ENCODE measurements at places on chromosomes 6 and 20.

GRCh38 chr6:17907406-17908229 is 79.8 kb downstream of the KIF13A start:
- DNase-seq = peak; percentile 54

DNA sequence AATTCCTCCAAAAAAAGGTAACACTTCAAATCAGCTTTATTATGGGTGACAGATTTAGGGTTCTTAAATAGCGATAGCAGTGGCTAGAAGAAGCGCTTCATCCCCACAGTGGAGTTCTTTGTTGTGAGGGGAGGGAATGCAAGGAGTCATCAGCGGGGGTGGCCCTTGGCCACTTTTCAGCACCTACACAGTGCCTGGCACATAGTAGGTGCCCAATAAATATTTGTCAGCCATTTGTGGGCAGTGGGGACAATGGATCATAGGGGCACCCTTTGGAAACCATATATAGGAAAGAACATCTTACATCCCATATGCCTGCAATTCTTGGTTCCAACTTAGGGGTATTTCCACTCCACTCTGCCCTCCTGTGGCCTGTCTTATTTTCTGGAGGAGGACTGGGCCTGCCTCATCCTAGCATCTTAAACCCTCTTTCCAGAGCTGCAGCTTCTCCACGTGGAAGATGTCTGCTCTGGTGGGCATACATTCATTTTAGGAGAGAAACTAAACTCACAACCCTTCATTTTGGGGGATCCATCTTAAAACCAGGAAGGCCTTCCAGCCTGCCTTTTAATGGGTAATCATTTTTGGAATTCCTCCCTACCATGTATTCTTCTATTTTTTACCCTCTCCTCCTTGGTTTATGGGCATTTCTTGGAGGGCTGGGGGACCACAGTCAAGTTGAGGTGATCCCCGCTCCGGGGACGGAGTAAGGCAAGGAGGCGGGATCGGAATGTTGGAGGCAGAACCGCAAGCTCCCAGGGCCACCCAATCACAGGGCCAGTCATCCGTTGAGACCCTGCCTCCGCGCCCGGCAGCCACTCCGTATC is 2.6 kb upstream of the GPSM3 start:
- DNase-seq = peak; percentile 50

- DNase-seq = no peak
Observed at GRCh38 chr20:51759769-51760510, 8.2 kb downstream of the ATP9A start.

GRCh38 chr20:41222296-41222695 is 85.0 kb downstream of the PLCG1 start:
- DNase-seq = no peak

DNA sequence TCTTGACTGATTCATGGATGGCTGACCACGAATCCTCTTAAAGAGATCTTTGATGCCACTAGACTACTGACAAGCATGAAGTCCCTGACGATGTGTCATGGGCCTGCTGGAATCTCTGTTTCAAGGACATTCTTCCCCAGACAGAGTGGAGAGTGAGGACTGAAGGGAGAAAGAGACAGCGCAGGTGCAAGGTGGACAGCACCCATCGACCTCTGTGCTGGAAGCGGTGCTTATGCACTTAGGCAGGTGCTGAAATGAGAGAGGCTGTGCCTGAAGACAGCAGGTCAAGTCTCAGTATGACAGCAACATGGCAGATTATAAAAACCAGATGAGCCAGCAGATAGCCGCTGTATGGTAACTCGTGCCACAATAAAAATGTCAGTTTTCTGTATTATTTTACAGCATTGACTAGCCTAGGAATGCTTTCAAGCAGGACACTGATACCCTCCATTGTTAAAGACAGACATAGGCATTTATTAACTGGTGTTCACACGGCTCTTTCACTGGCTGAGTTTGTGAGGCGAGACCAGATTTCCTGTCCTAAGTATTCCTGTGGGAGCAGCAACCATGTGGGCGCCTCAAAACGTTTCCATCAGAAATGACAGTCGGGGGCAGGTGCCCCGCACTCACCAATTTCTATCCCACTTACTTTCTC is 47.5 kb downstream of the FOXC1 start:
- DNase-seq = no peak

- no peak for DNase-seq
Observed at GRCh38 chr6:93351222-93351621, 68.1 kb downstream of the EPHA7 start.

GRCh38 chr6:138666636-138667035 is 106.9 kb upstream of the CCDC28A start:
- no peak for DNase-seq

DNA sequence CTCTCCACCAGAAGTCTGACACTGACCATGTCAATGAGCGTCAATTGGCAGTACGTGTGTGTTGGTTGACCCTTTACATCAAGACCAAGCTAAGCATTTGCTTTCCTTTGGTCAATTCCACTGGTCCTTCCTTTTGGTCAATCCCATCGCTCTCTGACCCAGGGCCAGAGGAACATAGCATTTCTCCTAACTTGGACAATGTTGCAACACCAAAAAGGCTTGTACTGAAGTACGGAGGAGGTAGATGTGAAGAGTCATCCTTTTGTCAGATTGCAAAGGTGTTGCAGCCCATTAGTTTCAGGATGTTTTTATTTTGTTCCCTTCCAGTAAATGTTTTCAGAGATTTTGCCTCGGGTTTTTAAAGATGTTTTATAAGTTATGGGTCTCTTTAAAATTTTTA is 24.6 kb downstream of the EDN1 start:
- no peak for DNase-seq

DNA sequence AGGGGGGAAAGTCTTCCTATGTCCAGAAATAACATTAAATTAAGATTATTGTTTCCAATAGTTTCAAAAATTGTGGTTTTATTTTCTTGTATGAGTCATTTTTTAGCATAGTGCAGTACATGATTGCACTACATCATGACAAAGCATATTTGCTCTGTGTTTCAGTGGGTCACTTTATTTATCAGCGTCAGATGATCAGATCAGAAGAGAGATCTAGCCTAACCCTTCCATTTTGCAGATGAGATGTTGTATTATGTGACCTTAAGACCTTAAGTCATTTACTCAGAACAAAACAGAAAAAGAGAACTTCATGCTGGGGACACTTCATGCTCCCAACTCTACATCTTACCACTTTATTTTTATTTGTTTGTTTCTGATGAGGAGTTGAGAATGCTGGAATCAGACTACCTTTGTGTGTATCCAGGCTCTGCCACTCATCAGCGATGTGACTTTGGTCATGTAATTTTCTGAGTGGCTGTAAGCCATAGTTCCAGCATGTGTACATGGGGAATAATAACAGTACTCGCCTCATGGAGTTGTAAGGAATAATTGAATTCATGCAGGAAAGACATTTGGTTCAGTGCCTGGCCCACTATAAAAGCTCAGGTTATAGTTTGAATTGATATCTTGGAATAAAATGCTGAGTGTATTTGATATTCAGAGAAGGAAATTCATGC is 13.5 kb downstream of the EYA4 start:
- DNase-seq = no peak

DNA sequence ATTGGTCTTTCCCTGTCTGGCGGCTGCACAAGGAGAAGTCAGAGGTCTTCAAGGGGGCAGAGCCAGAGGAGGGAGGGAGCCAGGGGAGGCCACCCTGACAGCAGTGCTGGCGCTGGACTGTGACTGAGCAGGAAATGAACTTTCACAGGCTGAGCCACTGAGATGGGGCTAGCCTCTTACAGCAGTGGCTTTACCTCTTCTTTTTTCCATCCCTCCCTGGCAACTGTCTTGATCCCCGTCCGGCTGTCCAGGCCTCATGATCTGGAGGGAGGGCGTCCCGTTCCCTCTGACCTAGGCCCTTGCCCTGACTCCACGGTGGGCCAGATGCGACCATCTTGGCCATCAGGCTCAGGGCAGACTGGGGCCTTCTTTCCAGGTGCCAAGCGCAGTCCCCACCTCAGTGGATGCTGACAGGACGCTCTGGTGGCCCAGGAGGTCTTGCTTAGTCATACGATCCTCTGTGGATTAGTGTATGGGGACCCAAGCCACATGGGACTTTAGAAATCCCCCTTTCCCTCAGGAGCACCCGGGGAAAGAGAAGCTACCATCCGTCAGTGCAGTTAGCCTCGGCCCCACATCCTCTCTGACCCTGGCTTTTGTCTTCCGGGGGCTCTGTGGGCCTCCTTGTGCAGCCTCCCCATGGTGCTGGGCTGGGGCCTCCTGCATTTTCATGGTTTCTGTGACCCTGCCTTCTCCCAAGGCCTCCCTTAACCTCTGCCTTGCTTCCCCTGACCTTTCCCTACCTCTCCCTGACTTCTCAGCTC is 57.4 kb upstream of the CCDC167 start:
- no peak for DNase-seq

- no peak for DNase-seq
Observed at GRCh38 chr6:3911614-3912336, 62.6 kb downstream of the FAM50B start.

- no peak for DNase-seq
Observed at GRCh38 chr6:3333263-3333662, 74.5 kb downstream of the PSMG4 start.

GRCh38 chr20:54469293-54469692 is 6.1 kb upstream of the DOK5 start:
- no peak for DNase-seq

- no peak for DNase-seq
Observed at GRCh38 chr6:170117111-170117972, 173.5 kb downstream of the DLL1 start.

DNA sequence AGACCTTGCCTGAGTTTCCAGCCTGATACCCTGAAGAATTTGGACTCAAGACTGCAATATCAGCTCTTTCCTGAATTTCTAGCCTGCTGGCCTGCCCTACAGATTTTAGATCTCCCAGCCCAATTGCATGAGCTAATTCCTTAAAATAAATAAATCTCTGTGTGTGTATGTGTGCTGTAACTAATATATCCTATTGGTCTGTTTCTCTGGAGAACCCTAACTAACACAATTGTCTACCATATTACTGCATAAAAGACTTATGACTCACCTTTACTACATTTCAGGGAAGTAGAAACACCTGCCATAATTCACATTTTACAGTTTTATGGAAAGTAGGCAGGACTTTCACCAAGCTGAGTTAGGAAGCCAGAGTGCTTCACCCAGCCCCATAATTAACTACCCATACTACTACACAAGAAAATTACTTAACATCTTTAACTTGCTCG is 90.7 kb upstream of the BEND6 start:
- DNase-seq = no peak

- no peak for DNase-seq
Observed at GRCh38 chr20:13687815-13688214, 49.1 kb upstream of the TASP1 start.

GRCh38 chr6:2857185-2857579 is 15.5 kb upstream of the SERPINB1 start:
- no peak for DNase-seq

DNA sequence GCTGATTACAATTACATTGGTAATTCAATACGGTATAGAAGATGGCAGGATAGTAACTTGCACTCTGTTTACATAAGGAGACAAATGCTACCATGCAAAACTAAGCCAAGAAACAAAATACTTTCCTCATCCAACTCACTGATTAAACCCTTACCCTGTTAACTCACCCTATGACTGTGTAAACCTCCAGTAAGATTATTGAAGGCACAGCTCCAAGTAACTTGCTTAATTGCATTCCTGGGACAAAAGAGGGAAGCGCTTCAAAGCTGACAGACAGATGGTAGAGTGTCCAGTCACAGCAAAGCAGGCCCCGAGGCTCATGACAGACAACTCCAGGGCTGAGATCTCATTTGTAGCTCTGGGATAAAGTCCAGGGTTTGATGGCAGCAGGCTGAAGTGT is 6.9 kb upstream of the KIF16B start:
- no peak for DNase-seq

DNA sequence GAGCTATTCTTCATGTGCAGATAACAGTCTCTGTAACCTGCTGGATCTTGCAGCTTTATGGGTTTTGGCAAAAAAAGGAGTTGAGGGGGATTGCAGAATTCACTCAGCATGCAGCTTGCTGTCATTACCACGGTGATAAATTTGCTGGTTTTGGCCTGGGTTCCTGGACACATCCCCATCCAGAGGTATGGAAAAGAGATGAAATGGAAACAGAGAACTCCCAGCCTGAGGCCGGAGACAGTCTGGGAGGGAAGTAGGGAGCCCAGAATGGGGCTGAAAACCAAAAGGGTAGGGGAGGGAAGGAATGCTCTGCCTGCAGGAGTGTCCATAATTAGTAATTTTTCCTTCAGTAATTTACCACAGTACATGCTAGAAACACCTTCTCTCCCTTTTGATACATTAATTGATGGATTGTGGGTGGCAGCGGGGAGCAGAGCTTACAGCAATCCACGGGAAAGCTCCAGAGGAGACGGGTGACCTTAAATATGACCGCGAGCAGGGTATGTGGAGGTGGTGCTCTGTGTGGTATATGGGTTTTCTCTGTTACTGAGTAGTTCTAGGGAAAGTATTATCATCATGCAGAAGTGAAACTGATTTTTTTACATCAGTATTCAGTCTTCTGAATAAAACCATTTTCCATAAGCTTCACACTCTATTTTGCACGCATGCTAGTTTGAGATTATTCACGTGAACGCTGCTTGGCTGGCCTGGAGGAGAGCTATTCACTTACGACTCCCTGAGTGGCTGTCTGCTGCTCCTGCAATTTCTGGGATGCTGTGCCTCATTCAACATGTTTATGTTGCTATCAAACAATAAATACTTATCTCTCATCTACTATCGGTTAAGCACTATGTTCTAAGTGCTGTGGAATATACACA is 66.3 kb upstream of the KCNK16 start:
- DNase-seq = no peak

DNA sequence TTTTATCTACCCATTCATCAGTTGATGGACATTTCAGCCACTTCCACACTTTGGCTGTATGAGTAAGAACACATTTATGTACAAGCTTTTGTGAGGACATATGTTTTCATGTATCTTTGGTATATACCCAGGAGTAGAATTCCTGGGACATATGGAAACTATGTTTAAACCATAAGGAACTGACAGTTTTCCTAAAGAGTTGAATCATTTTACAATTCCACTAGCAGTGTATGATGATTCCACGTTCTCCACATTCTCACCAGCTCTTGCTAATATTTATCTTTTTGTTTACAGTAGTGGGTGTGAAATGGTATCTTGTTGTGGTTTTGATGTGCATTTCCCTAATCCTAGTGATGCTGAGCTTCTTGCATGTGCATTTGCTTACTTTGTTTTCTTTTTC is 338.1 kb downstream of the PLCB1 start:
- no peak for DNase-seq

GRCh38 chr6:25635886-25636317 is 16.1 kb upstream of the SCGN start:
- DNase-seq = no peak

GRCh38 chr6:142171351-142171750 is 24.3 kb downstream of the VTA1 start:
- no peak for DNase-seq

DNA sequence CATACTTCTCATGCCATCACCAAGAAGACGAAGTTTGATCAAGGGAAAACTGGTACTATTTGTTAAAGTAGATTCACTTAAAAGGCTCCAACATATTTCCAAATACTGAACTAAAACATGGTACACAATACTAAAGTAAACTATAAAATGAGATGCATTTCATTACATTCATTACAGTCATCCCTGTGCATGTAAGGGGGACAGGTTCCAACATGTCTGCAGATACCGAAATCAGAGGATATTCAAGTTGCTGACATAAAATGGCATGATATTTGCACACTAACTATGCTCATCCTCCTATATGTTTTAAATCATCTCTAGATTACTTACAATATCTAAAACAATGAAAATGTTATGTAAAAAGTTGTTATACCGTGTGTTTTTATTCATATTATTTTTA is 893.9 kb upstream of the MANEA start:
- DNase-seq = no peak
